AG04449 (cell line): ENCODE measurements at places on chromosomes 5 and 9.

GRCh38 chr5:172562443-172562842 lies 78.6 kb upstream of the NEURL1B start:
- no peak for DNase-seq

DNA sequence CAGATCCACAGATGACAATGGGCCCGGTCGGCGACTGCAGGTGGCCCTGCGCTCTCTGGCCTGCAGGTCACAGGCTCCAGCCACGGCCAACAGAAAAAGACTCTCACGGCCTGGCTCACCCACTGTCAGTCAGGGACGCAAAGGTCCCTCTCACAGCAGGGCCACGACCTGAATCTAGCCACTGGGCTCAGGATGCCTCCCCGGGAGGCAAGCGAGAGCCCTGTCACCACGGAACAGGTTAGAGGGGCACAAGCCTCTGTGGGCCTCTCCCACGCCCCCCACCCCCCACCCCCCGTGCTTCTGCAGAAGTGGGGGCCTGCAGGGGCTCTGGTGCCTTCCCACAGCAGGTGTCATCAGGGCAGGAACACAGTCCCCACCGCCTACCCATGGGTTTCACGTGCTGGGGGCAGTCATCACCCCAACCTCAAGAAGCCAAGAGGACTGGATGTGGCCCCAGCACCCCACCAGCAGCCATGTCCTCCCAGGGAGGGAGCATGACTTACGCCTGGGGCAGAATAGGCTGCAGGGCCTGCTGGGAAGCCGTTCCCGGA lies 17.3 kb upstream of the EGFL7 start:
- DNase-seq: no peak

DNA sequence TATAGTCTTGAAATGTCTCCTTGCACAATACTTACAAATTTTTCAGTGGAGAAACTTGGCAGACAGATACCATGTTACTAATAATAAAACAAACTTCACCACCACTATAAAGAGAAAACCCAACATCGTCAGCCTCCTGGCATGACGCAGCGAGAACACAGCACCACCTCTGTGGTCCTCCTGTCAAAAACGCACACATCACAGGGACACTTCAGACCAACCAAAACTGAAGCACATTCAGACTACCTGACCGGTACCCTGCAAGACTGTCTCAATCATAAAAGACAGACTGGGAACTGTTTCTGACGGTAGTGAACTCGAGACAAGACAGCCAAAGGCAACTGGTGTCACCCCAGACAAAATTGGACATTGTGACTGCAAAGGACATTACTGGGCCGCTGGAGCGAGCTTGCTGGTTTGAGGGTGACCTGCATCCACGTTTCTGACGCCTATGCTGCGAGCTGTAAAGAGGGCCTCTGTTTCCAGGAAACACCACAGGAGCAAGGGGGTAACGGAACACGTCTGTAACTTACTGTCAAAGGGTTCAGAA lies 34.4 kb downstream of the NSUN2 start:
- no peak for DNase-seq

- DNase-seq: no peak
Observed at GRCh38 chr5:28737682-28738081, 1699.3 kb upstream of the CDH9 start.
